ENCODE measurements at places on chromosomes 12 and 14.

DNA sequence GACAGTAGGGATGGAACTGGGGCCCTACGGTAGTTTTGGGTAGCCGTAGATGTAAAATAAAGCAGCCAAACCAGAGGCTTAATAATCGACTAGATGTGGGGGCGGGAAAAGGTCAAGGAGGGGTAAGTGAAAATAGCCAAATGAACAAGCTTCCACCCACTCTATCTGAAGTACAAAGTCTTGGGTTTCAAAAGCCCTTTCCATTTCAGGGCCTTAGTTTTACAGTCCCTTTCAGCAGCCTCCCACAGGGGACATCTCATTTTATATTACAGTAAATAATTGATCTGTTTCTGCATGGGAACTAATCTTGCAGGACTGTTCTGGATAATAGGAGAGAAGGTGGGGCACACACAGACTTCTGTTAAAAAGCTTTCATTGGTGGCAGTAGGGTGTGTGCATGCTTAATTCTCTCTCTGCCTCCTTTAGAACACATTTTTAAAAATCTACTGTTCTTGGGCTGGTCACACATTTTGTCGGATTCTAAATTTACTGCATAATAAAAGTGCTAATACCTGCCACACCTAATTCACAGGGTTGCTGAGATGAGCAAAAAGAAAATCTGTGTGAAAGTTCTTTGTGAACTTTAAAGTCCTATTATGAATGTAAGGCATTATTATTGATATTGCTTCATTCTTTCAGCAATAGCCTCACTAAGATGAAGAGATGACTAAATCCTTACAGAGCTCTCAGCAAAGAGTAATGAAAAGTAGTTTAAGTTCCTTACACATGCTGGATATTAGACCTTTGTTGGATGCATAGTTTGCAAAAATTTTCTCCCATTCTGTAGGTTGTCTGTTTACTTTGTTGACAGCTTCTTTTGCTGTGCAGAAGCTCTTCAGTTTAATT lies 104.6 kb downstream of the ITPR2 start:
- no peak for DNase-seq

DNA sequence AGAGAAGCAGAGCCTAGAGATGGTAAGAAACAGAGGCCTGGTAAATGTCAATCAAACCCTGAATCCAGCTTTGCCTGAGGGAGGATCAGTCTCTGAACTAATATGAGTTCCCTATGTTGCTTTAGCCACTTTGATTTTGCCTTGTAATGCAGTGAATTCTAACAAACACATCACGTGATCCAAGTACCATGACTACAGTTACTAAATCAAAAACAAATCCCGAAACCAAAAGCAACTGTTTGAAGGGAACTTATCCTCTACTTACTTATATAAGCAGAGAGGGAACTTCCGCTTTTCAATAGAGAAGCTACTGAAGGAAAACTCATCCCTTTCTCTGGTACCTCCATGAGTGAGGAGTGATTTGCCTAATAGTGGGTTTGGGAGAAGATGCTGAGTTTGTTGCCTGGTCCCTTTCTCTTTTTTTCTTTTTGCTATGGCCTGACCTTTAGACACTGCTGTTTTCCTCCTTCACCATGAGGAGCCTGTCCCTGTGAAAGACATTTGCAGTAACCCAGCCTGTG lies 7.7 kb upstream of the PPTC7 start:
- no peak for DNase-seq

GRCh38 chr12:131444220-131445164 lies 266.4 kb upstream of the SFSWAP start:
- DNase-seq = no peak

DNA sequence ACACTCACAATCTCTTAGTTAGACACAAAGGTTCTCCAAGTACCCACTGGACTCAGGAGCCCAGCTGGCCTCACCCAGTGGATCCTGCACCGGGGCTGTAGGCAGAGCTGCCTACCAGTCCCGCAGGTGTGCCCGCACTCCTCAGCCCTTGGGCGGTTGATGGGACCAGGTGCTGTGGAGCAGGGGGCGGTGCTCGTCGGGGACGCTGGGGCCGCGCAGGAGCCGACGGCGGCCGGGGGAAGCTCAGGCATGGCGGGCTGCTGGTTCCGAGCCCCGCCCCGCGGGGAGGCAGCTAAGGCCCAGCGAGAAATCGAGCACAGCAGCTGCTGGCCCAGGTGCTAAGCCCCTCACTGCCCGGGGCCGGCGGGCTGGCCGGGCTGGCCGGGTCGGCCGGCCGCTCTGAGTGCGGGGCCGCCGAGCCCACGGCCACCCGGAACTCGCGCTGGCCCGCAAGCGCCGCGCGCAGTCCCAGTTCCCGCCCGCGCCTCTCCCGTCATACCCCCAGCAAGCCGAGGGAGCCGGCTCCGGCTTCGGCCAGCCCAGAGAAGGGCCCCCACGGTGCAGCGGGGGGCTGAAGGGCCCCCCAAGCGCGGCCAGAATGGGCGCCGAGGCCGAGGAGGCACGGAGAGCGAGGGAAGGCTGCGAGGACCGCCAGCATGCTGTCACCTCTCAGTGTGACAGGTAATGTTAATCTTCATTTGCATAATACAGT lies 506.8 kb downstream of the LRFN5 start:
- no peak for DNase-seq

- DNase-seq = no peak
Measured at GRCh38 chr12:125125271-125125670, 60.0 kb downstream of the AACS start.

DNA sequence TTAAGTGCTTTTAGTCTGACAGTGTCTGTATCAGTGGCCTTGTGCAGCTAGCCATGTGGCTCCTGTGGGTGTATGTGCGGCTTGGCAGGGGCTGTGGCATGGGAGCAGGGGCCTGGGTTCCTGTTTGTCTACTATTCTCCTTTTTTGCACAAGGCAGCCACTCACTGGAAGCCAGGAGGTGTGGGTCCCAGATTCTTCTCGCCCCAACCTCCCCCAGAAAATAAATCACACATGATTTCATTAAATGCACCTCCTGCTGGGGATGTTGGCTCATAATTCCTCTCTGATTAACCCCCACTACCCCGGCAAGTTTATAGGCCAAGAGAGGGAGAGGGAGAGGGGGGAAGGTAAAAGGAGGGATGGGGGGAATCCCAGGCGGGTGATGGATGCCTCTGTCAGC lies 17.6 kb downstream of the CALCOCO1 start:
- no peak for DNase-seq

DNA sequence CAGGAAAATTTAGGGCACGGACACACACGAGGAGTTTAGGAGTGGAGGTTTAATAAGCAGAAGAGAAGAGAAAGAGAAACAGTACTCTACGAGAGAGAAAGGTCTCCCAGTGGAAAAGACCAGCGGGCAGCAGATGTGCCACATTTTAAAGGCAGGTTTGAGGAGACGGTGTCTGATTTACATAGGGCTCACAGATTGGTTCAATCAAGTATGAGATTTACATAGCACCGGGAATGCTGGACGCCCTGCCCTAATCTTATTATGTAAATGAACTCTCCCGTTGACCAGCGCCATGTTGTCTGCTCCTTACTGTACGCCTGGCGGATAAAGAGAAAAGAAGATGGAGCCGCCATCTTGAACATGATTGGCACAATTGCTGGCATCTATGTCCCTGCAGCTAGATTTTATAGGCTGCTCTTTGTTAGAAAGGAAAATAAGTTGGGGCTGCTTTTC lies 17.9 kb downstream of the NFKBIA start:
- no peak for DNase-seq

- no peak for DNase-seq
Measured at GRCh38 chr12:99985631-99986030, 895 bp upstream of the ANKS1B start.

GRCh38 chr12:52832451-52832850 lies 1.7 kb downstream of the KRT79 start:
- no peak for DNase-seq

DNA sequence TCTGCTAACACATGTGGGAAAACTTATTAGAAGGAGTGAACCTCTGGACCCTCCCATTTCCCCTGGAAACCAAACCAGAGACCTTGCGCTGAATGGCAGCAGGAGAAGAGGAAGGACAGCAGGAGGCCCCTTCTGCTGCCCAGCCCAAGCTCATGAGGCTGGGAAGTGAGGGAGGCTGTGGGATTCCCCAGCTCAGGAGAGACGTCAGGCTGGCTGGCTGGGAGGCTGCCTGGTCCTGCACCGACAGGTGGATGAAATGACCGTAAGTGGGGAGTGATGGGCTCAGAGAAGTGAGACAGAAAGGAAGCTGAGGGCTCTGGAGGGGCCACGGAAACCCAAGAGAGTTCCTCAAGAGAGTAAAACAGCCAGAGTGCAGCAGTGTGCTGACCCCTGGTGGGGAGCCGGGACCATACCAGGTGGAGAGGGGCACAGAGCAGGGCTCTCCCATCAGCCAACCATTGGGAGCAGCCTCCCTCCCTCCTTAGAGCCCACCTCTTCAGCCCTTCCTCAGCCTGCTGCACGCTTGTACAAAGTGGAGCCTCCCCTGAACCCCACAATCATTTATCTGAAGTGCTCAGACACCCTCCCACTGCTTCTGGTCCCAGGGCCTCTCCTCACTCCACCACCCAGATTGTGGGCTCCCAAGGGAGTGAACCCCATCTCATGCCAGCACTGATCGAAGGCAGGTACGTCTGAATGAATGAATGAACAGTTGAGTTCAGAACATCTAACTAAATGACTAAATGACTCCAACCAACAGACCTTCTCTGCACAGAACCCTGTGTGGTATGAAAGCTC lies 14.0 kb downstream of the TAMALIN start:
- peak; percentile 57 for DNase-seq

DNA sequence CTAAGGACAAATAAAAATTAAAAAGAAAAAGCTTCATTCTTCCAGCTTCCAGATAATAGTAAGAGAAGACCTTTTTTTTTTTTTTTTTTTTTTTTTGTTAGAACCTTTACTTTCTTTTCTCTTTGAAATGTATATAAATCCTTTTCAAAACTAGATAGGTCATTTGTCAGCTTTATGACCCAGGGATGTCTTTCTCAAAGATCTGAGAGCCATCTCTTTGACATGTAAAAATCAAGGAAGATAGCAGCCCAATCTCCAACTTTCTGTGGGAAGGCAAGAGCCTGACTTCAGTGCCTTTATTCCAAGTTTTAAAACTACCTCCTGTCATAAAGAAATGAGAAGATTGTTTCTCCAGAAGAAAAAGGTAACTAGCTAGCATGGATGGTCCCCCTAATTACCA lies 203.3 kb upstream of the LRFN5 start:
- no peak for DNase-seq

- no peak for DNase-seq
Measured at GRCh38 chr12:46546634-46547273, 174.2 kb upstream of the SLC38A2 start.

GRCh38 chr14:100304825-100305323 lies 1.4 kb downstream of the SLC25A29 start:
- DNase-seq = no peak

All from stimulated activated CD4-positive, alpha-beta T cell treated with anti-CD3 and anti-CD28 coated beads, TNF-alpha, amount 100 ng/mL, for 24 hours (primary cell).